CD4-positive, alpha-beta T cell (primary cell): ENCODE measurements at places on chromosomes 3 and 15. TPM values are rescaled to one million over a fixed set of nuclear protein-coding genes. Genes with fewer than 3 reads are reported as not detected.

The IGSF11 gene
- 0.53 TPM for total RNA-seq

The SNX4 gene
- 23.4 TPM for total RNA-seq

The CHST13 gene
- not detected for total RNA-seq

The ABHD2 gene
- total RNA-seq = 39.2 TPM

The UCN2 gene
- not detected for total RNA-seq

The CPN2 gene
- not detected for total RNA-seq

The MASP1 gene
- not detected for total RNA-seq

The DPP8 gene
- 41.2 TPM for total RNA-seq

The CPNE9 gene
- total RNA-seq = 0.33 TPM

DNA sequence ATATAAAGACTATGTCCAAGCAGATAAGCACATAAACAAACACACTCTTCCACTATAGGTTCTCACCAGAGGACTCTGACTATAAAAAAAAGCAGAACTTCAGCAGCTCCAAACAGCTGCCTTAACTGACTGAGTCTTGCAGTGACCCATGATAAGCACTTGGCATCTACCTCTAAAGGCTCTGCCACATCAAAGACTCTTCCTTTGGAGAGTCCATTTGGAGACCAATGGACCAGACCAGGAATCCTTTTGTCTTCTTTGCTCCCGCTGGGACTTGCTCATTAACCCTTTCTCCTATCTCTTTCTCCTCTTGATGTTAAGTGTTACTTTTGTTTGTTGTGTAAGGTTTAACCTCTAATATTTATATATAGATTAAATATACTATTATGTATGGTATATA, 424.1 kb downstream of the RSL24D1 start:
- DNase-seq = no peak
- no peaks in the 10 kb centered on the region for H3K4me1 ChIP-seq
- H3K36me3 ChIP-seq = no peaks in the 10 kb centered on the region
- no peak overlapping the region for H3K4me3 ChIP-seq
- no peaks in the 10 kb centered on the region for H3K27me3 ChIP-seq

DNA sequence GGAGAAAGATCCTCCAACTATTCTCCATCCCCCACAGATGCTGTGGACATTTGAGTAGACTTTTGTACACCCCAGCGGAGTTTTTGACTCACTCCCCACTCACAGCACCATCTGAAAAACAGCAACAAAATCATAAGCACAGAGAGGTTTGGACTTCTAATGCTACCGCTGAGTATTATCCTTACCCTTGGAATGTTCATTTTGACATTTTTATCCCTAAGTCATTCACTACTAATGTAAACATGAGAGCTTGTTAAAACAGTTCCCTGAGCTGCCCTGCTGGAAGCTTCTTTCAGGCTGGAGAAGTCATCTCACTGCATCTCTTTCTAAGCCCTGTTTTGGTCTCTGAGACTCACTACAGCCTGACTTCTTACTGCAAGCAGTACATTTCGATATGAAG, 1045.9 kb downstream of the MCTP2 start:
- no peaks in the 10 kb centered on the region for H3K36me3 ChIP-seq
- no peaks in the 10 kb centered on the region for H3K27me3 ChIP-seq
- H3K27ac ChIP-seq = no peak overlapping the region

DNA sequence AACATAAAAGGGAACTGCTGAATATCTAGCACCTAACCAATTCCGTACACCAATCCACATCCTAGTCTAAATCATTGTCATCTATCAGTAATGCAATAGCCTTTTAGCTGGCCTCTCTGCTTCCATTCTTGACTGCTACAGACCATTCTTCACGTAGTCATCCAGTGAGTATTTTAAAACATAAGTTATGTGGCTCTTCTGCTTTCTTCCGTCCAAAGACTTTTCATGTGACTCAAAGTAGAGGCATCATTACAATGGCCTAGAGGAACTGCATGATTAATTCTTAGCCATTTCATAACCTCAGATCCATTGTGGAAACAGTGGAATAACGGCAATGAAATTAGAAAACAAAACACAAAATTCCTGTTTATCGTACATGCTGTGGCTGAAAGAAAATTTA, 88.9 kb upstream of the CBLB start:
- no peaks in the 10 kb centered on the region for H3K36me3 ChIP-seq
- H3K4me1 ChIP-seq = no peaks in the 10 kb centered on the region
- no peak for DNase-seq
- no peaks in the 10 kb centered on the region for H3K27me3 ChIP-seq

DNA sequence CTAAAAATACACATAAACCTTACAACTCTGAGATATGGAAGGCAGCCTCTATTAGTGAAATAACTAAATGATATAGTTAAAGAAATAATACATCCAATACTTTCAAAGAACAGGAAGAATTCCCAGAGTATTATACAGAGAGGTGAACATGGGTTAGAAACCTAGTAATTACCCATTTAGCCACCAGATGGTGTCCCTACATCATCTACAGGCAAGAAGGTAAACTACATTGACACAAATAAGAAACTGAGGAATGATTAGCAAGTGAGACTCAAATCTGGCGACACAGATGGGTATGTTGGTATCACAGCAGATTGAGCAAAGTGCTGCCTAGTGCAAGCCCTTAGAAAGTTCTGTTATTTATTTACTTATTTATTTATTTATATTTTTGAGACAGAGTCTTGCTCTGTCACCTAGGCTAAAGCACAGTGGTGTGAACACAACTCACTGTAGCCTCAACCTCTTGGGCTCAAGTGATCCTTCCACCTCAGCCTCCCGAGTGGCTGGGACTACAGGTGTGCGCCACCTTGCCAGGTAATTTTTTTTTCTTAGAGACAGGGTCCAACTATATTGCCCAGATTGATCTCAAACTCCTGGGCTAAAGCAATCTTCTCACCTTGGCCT, 28.2 kb downstream of the NEK4 start:
- H3K27ac ChIP-seq = no peak overlapping the region
- no peaks in the 10 kb centered on the region for H3K27me3 ChIP-seq
- DNase-seq = no peak
- peaks cover 63% of the 10 kb centered on the region for H3K36me3 ChIP-seq
- H3K4me3 ChIP-seq = no peak overlapping the region

- no peaks in the 10 kb centered on the region for H3K4me1 ChIP-seq
- no peak overlapping the region for H3K4me3 ChIP-seq
- H3K27ac ChIP-seq = no peak overlapping the region
- H3K27me3 ChIP-seq = no peaks in the 10 kb centered on the region
- no peak for DNase-seq
- no peaks in the 10 kb centered on the region for H3K36me3 ChIP-seq
These were observed 408.7 kb downstream of the CNTN6 start for GRCh38 chr3:1501406-1502115.

DNA sequence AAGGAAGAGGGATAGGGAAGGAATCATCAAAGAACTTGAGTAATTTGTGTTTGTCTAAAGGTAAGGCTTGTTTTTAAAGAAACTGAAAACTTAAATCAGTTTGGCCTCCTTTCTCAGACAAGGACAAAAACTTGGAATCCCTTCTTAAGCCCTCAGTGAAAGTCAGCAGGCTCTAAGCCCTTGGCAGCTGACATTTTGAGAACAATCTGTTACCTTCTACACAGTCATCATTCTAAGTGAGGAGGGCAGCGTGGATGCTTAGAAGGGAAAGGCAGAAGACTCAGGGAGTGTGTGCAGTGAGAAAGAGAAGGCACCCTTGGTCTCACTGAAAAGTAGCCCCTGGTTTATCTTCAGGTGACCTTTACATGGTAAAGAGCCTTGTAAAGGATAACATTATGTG, 10.8 kb downstream of the HSPBAP1 start:
- H3K36me3 ChIP-seq = peaks cover 24% of the 10 kb centered on the region
- H3K4me1 ChIP-seq = no peaks in the 10 kb centered on the region
- DNase-seq = no peak
- H3K27me3 ChIP-seq = no peaks in the 10 kb centered on the region
- H3K27ac ChIP-seq = no peak overlapping the region

DNA sequence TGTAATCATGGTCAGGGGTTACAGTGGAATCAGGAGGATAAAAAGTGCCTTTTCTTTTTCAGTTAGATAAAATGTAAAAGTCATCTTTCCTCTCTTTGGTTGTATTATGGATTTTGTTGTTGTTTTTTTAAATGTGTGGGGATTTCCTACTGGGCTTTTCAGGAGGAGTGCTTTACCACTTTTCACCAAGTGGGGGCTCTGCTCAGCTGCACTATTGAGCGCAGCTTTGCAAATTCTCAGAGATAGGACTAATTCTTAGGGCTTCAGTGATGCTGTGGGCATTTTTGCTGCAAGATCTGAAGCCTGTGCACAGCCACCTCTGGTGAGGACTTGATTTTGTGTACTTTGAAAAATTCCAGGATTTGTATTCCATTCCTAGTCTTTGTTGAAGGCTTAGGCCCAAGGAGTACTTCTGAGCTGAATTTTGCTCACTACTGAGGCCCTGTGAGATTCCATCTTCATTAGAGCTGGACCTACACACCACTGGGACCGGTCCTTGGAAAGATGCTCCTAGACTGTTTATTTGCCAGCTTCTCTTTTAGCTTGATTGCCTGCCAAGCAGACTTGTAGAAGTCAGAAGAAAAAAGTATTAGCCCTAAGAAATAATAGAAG, 7.5 kb downstream of the GNB5 start:
- H3K4me1 ChIP-seq = peaks cover 14% of the 10 kb centered on the region
- peak; percentile 57 for DNase-seq
- no peaks in the 10 kb centered on the region for H3K36me3 ChIP-seq
- no peak overlapping the region for H3K27ac ChIP-seq
- no peaks in the 10 kb centered on the region for H3K27me3 ChIP-seq

DNA sequence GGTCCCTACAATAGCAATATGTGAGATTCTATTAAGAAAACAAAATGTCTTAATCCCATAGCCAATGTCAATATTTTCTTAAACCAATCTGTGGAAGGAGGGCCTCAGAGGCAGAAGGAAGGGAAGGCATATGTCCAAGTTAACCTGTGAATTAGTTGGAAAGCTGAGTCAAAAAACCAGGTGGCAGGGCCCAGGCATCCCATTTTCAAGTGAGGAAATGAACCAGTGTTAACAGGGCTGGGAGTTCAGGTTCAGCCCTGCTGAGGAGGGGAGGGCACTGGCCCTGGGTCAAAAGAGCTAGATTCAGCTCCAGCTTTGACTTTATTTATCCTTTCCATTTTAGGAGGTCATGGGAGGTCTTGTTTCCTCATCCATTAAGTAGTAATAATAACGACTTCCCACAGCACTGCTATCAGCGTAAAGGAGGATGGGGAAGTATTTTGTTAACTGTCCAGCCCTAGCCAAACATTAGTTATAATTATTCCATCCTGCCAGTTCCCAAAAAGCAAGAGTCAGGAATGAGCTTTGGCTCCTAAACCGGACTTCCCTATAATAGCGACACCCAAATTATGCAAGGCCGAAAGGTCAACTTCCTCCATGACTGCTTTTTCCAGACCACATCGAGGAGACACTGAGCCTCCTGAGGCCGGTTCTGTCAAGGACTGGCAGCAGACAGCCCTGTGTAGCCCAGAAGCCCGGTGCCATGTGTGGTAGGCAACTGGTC, 3.2 kb downstream of the MASP1 start:
- H3K36me3 ChIP-seq = no peaks in the 10 kb centered on the region
- no peak overlapping the region for H3K27ac ChIP-seq
- no peak for DNase-seq
- H3K4me3 ChIP-seq = no peak overlapping the region
- no peaks in the 10 kb centered on the region for H3K4me1 ChIP-seq

- H3K27me3 ChIP-seq = peaks cover 28% of the 10 kb centered on the region
- no peaks in the 10 kb centered on the region for H3K36me3 ChIP-seq
- no peak overlapping the region for H3K27ac ChIP-seq
- H3K4me1 ChIP-seq = no peaks in the 10 kb centered on the region
These were observed 80.9 kb upstream of the RASGRF1 start for GRCh38 chr15:79171320-79172031.

DNA sequence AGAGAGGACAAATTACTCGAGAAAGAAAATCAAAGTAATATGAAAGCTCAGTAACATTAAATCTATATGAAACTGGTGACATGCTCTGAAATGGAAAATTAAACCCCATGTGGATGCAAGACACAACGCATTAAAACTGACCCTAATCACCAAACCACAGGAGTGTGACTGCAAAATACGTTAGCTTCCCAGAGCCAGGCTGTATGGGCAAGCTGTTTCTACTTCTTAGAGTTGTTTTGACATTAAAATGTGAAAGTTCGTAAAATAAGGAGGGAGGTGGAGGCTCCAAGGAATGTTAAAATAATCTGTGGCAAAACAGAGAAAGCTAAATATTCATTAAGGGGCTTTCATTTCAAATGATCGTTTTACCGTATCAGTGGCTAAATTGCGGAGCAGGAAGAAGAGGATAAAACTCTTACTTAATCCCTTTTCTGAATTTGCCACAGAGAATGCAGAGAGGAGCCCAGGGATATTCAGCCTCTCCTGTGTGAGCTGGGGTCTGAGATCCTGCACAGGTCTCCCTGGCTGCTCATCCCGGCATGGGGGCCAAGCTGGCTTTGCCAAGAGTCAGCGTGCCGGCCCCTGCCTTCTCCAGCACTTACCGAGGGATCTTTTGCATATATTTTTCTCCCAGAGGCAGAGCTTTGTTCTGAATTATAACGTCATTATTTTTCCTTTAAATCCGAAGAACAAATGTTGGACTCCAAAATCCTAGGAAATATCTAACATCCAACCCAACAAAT, 239.8 kb upstream of the THBS1 start:
- no peaks in the 10 kb centered on the region for H3K4me1 ChIP-seq
- H3K27ac ChIP-seq = no peak overlapping the region
- no peak overlapping the region for H3K4me3 ChIP-seq
- DNase-seq = no peak
- no peaks in the 10 kb centered on the region for H3K36me3 ChIP-seq

- no peak overlapping the region for H3K27ac ChIP-seq
- H3K27me3 ChIP-seq = no peaks in the 10 kb centered on the region
- H3K4me3 ChIP-seq = no peak overlapping the region
- DNase-seq = no peak
- peaks cover 7% of the 10 kb centered on the region for H3K4me1 ChIP-seq
- no peaks in the 10 kb centered on the region for H3K36me3 ChIP-seq
These were observed 15.3 kb downstream of the ABTB1 start for GRCh38 chr3:127688022-127688415.

DNA sequence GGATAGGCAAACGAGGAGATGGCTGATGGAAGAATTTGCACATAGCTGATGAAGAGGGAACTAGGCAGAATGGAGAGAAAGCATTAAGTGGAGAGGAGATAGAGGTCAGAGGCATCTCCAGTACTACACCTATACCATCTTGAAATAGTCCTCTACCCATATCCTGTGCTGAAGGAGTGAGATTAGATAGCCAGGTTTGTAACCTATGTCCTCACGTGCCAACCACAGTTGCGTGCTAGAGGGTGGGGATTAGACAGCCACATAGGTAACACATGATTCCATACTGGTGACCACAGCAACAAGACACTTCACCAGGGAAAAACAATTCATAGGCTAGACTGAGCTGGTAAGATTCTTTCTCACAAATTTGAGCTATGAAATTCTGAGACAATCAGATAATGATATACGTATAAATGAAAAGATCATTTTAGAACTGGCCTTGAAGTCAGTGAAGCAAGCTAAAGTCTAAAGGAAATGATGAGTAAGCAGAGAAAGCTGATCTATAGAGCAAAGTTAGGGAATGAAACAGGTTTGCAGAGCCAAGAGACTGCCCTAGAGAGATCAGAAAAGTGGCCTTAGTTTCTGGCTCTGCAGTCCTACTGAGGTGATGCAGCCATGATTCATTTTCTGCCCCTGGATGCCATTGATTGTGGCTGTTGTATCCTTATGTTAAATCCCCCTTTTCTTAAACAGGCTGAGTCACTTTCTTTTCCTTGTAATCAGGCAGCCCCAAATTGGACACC, 17.7 kb downstream of the MYNN start:
- H3K4me3 ChIP-seq = no peak overlapping the region
- no peak for DNase-seq
- peaks cover 33% of the 10 kb centered on the region for H3K36me3 ChIP-seq
